Stomach (tissue), 19 donors: ENCODE measurements at places on chromosomes 4 and X.

DNA sequence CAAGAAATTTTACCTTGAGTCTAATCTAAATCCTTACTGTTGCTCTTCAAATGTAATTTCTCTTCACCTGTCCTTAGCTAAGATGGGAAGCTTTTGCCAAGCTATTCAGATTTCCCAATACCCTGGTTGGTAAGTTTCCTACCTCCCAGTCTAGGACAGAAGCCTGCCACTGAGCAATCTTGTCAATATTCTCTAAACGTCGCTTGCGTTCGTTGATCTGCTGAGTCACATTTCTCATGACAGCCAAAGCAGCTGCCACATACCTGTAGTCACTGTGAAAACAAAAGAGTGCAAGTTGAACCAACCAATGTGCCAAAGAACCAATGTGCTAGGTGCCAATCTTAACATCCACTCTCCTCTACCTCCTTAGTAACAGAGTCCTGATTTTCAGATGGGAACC, 111.1 kb downstream of the ARHGEF9 start:
- DNase-seq = no peak

GRCh38 chr4:187209921-187210613, 486.4 kb upstream of the FAT1 start:
- DNase-seq = peak; percentile 16

DNA sequence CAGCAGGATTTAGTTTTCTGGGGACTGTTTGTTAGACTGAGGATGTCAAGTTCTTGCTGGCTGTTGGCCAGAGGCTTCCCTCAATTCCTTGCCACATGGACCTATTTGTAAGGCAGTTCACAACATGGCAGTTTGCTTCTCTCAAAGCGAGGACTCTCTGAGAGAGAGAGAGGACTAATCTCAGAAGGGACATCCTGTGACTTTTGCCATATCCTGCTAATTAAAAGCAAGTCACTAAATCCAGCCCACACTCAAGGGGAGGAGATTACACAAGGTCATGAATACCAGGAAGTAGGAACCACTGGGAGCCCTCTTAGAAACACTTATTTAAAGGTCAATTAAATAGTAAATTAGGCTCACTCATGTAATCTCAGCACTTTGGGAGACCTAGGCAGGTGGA, 38.2 kb downstream of the PPP1R2C start:
- no peak for DNase-seq

DNA sequence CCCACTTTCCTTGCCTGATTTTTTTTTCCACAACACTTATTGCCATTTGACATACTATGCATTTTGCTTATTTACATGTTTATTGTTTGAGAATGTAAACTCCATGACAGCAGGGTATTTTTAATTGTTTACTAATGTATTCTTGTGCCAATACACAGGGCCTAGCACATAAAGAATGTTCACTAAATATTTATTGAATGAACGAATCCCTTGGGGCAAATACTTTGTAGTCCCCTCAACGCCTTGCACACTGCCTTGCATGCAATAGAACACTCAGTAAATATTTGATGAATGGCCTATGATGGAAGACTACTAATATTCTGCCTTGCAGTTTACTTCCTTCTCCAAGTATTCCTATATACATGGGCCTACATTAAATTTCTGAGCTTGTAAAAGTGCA, 1.4 kb upstream of the PRPS1 start:
- DNase-seq = no peak

- DNase-seq = no peak
Observed at GRCh38 chr4:40645586-40645985, 15.9 kb upstream of the RBM47 start.

DNA sequence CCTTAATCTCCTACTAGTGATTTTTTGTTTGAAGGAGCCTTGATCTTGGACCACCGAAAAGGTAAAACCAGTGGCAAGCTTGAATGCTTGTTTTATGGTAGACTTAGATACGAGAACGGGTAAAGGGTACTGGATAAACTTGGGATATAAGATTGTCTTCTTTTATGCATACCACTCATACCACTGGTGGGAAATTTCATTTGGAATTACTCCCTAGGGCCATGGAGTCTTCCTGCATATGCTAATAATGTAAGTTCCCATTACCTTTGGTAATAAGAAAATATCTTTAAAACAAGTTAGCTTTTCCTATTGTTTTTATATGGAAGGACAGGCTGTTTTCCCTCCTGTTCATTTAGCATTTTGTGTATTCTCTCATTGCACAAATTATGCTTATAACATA, 11.7 kb downstream of the SMARCAD1 start:
- DNase-seq = no peak

GRCh38 chrX:153883163-153883843, 2.7 kb downstream of the L1CAM start:
- DNase-seq = no peak
